ENCODE measurements at places on chromosomes 3 and 15. TPM values are rescaled to one million over a fixed set of nuclear protein-coding genes. Genes with fewer than 3 reads are reported as not detected.

STAC gene
- total RNA-seq = 2.3 TPM

ALDH1A2 gene
- not detected for total RNA-seq

CIB2 gene
- total RNA-seq = 23.1 TPM

OXSR1 gene
- 38.5 TPM for total RNA-seq

CTXN2 gene
- total RNA-seq = not detected

ALG1L2 gene
- not detected for total RNA-seq

Measured in A549 treated with GW870086 at 1 μM for 4 hours (cell line).